ENCODE measurements at places on chromosomes 1 and 21. TPM values are rescaled to one million over a fixed set of nuclear protein-coding genes. Genes with fewer than 3 reads are reported as not detected.

Gene SFN
- total RNA-seq = 4.0 TPM

- no peak overlapping the region for H3K4me3 ChIP-seq
- H3K36me3 ChIP-seq = peaks cover 5% of the 10 kb centered on the region
- no peaks in the 10 kb centered on the region for H3K4me1 ChIP-seq
- H3K27me3 ChIP-seq = no peaks in the 10 kb centered on the region
- H3K27ac ChIP-seq = no peak overlapping the region
These were observed 14.8 kb downstream of the LRRC41 start for GRCh38 chr1:46288485-46289133.

GRCh38 chr1:22108339-22109105 lies 34.4 kb downstream of the WNT4 start:
- no peak overlapping the region for H3K4me3 ChIP-seq
- H3K27ac ChIP-seq = 0 out of 2 replicates have a peak overlapping the region, but pooled peaks have one; percentile 12
- DNase-seq = no peak
- no peaks in the 10 kb centered on the region for H3K36me3 ChIP-seq
- no peaks in the 10 kb centered on the region for H3K27me3 ChIP-seq

- H3K27ac ChIP-seq = no peak overlapping the region
- no peaks in the 10 kb centered on the region for H3K36me3 ChIP-seq
- H3K4me1 ChIP-seq = peaks cover 11% of the 10 kb centered on the region
- H3K4me3 ChIP-seq = no peak overlapping the region
- no peak for DNase-seq
- H3K27me3 ChIP-seq = no peaks in the 10 kb centered on the region
These were observed 9.0 kb upstream of the PLA2G2A start for GRCh38 chr1:19988267-19989006.

Gene GNG12
- 35.8 TPM for total RNA-seq

GRCh38 chr1:187987236-187987776 lies 1158.6 kb downstream of the PLA2G4A start:
- no peak for DNase-seq
- H3K4me3 ChIP-seq = no peak overlapping the region
- no peaks in the 10 kb centered on the region for H3K4me1 ChIP-seq
- H3K27me3 ChIP-seq = no peaks in the 10 kb centered on the region

- no peaks in the 10 kb centered on the region for H3K27me3 ChIP-seq
- H3K4me1 ChIP-seq = no peaks in the 10 kb centered on the region
- DNase-seq = no peak
These were observed 1.5 kb upstream of the FCMR start for GRCh38 chr1:206923009-206923960.

Gene BSDC1
- 42.9 TPM for total RNA-seq

Gene C4BPB
- not detected for total RNA-seq

DNA sequence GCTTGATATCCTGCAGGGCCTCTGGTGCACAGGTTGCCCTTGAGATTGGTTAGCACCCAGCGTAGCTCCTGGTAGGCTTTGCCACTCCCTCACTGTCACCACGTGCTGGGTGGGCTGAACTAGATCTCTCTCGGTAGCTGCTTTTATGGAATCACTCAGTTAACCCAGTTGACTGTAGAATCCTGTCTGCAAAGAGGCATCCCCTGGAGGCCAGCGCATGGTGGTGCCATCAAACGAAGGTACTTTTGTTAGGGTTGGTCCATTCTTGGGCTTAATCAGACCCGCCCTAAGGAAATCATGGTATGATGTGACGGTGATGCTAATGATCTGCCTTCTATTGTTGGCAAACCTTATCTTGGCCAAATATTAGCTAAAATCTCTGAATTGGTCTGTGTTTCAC lies 153.4 kb downstream of the GALNT2 start:
- peaks cover 3% of the 10 kb centered on the region for H3K4me1 ChIP-seq
- H3K27me3 ChIP-seq = no peaks in the 10 kb centered on the region
- H3K4me3 ChIP-seq = no peak overlapping the region
- no peaks in the 10 kb centered on the region for H3K36me3 ChIP-seq
- DNase-seq = no peak
- H3K27ac ChIP-seq = no peak overlapping the region

All from H1 (cell line).